ENCODE measurements at places on chromosomes 6 and 20.

- no peak for DNase-seq
Measured at GRCh38 chr6:4656106-4656505, 120.1 kb upstream of the CDYL start.

- DNase-seq, result no peak
Measured at GRCh38 chr6:157830354-157831017, 7.4 kb downstream of the SNX9 start.

GRCh38 chr20:49261173-49261572, 16.7 kb downstream of the ZNFX1 start:
- no peak for DNase-seq

DNA sequence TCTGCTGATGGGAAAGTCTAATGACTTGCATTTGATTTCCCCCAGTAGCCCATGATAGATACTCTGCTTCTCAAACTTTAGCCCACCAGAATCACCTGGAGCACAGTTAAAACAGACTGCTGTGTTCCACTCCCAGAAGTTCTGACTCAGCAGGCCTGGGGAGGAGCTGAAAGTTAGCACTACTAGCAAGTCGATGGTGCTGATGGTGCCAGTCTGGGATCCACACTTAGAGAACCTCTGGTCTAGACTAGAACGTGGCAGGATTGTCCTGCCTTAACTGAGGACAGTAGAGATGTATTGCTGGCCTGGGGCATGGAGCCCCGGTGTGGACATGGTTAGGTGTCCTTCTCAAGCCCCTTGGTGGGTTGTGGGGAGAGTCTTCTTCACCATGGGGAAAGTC, 8.7 kb downstream of the TOX2 start:
- DNase-seq, result no peak

GRCh38 chr6:76881414-76881813, 581.9 kb downstream of the HTR1B start:
- no peak for DNase-seq

GRCh38 chr20:6533761-6534479, 233.6 kb upstream of the BMP2 start:
- no peak for DNase-seq

GRCh38 chr20:61963885-61964674, 101.6 kb downstream of the TAF4 start:
- DNase-seq, result no peak

DNA sequence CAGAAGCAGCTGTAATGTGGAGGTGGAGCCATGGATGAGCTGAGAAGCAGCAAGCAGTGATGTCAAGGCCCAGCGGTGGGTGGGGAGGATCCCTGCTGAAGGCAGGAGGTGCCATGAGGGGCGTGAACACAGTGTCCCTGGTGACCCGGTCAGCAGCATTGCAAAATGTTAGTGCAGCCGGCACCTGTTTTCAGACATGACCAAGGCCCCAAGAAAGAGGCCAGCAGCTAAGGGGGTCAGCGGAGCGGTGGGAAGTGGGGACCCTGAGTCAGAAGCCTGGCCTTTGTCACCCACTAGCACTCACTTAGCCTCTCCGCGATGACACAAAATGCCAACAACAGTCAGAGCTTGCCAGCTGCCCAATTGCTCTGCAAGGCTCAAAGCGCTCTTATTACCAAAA, 51.9 kb downstream of the TMEM242 start:
- DNase-seq, result no peak

GRCh38 chr6:47438481-47439347, 38.9 kb upstream of the CD2AP start:
- DNase-seq, result no peak

DNA sequence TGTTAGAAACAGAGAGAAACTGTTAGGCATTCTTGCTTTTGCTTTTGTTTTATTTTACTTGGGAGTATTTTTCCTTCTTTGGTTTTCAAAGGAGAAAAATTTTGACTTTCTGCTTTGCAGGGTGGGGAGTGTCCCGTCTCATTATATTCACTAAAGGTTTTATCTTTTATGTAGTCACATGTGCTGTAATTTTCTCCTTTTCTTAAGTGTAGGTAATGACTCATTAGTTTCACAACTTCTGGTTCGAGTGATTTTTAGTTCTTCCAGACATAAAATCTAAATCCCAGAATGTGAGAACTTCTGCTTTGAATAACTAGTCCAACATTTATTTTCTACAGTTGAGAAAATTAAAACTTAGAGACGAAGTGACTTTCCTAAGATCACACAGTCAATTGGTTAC, 37.7 kb downstream of the ADGRF1 start:
- no peak for DNase-seq

GRCh38 chr6:84227044-84227433, 404 bp downstream of the CEP162 start:
- no peak for DNase-seq

GRCh38 chr6:139062932-139063646, 34.5 kb downstream of the ABRACL start:
- no peak for DNase-seq

- no peak for DNase-seq
Measured at GRCh38 chr6:121780325-121781321, 345.2 kb downstream of the GJA1 start.

DNA sequence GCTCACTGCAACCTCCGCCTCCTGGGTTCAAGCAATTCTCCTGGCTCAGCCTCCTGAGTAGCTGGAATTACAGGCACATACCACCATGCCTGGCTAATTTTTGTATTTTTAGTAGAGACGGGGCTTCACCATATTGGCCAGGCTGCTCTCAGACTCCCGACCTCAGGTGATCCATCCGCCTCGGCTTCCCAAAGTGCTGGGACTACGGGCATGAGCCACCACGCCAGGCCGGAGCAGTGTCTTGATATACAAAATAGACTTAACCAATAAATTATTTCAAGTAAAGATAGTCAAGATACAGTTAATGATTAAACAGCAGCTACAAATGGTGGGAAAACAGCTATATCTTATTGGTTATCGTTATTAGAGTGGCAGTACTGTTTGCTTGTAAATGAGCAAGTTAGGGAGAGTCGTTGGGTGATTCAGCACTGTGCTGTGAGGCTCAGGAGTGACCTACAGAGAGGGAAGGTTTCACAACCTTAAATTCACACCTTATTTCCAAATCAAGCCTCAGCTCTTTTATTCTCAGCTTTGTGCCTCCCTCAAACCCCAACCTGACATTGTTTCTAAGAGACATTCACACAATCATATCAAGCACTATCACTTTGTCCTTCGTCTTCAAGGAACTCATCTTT, 1128.4 kb upstream of the MAP3K7 start:
- no peak for DNase-seq

GRCh38 chr20:31785089-31785488, 34.1 kb upstream of the MYLK2 start:
- no peak for DNase-seq

- DNase-seq, result no peak
Measured at GRCh38 chr6:4262526-4262925, 127.2 kb upstream of the ECI2 start.

- DNase-seq, result no peak
Measured at GRCh38 chr6:151101161-151101815, 138.5 kb upstream of the AKAP12 start.

DNA sequence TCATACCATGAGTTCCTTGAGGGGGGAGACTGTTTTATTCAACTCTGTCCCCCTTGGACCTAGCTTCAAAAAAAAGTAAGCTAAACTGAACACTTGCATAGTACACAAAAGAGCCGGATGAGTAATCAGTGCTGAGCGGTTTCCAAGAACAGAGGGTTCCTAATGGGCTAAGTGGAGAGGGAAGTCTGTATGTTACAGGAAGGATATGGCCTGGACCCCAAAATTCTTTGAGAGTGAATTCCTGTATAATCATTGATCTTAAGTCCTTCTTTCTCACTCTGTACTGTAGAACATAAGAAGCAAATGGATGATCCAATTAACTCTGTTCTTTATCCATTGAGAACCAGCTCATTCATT, 324.7 kb upstream of the CNR1 start:
- DNase-seq, result no peak

DNA sequence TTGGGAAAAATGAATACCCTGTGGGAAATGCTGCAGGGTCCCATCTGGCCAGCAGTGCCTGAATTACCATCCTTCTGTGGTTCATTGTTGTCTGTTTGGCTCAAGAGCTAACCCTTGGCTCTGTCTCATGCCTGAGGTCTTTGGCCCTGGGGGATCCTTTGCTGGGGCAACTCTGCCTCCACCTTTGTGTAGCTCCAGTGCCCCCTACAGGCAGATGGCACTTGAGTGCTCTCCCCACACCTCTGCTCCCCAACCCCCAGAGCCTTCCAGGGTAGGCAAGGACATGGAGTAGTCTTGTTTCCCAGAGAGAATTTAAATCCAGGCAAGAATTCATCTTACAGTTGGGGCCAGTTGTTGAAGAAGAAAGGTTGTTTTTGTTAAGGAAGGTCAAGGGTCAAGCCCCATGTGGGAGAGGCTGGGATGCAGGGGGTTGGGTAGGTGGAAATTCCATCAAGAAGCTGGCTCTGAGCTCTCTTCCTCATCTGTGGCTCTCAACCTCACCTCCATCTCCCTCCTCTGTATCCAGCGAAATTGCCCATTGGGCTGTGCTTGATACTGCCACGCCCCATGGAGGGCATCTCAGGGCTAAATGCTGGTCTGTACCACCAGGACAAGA, 44.2 kb downstream of the ZNF831 start:
- DNase-seq, result peak; percentile 50

- no peak for DNase-seq
Measured at GRCh38 chr6:6843057-6843627, 254.6 kb downstream of the LY86 start.

DNA sequence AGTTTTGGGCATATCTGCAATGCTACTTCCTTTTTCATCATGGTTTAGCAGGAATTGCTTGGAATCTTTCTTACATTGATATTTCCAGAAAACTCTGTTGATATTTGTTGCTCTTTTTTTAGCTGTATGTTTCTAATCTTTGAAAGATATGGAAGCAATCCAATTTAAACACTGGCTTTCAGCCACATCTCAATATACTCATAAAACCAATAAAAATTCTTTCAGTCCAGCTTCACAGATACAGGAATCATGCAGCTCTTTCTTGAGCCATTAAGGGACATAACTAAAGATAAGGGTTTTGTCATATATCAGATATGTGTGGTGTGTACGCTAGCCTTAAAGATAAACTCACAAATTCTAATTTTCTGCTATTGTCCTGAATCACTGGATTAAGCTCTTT, 47.4 kb downstream of the PKIB start:
- DNase-seq, result no peak

DNA sequence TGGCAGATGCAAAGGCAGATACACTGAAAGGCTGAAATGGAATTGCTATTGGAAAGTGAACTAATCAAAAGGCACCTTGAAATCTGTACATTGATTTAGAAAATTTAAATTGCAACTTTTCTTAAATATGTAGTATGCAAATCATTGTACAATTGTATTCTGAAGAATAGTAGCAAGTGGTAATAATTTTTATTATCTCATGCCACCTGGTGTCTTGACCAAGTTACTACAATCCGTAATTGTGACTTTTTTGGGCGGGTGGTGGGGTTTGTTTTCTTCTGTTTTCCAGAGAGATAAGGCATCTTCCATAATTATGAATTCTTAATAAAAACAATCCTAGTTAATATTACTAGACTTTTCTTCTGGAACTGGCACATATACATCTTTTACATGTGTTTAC, 12.5 kb upstream of the BCKDHB start:
- DNase-seq, result no peak

DNA sequence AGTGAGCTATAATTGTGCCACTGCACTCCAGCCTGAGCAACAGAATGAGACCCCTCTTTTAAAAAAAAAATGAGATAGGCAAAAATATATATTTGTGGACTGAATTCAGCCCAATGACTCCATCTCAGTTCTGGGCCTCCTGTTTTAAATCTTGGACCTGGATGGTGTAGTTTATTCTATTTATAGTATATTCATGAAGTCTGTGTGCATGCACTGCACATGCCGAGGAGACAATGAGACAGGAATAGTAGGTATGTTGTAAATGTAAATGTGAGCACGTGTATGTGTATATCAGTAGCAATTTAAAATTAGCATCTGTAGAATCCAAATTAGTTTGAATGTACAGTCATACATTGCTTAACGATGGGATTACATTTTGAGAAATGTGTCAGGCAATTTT, 91.0 kb downstream of the TBC1D7 start:
- DNase-seq, result no peak

DNA sequence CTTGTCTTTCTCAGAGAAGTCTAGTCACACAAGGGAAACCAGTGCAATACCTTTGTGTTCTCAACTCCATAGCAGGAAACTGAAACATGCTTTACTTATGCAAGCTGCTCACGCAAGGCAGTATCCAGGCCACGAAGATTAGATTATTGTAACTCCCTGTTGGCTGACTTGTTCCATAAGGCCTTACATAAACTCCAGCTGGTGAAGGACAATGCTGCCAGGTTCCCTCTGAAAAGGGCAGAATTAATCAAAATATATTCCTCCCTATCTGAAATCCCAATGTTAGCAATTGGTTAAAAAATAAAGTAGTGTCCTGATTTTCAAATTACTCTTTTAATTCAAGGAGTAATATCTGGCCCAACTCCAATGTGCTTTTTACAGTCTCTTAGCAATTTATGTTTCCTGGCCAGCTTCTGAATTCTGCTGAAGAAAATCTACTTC, 966.6 kb downstream of the HACE1 start:
- DNase-seq, result no peak

GRCh38 chr20:35271904-35272303, 6.0 kb downstream of the MMP24OS start:
- DNase-seq, result no peak

DNA sequence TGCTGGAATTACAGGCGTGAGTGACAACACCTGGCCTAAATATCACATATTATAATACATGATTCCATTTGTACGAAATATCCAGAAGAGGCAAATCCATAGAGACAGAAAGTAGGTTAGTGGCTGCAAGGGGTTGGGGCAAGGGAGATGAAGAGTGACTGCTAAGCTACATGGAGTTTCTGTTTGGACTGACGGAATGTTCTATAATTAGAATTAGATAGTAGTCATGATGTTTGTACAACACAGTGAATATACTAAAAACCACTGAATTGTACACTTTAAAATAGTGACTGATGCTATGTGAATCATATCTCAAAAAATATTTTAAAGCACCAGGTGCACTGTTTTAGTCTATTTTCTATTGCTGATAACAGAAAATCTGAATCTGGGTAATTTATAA, 3.7 kb upstream of the HEBP2 start:
- no peak for DNase-seq

DNA sequence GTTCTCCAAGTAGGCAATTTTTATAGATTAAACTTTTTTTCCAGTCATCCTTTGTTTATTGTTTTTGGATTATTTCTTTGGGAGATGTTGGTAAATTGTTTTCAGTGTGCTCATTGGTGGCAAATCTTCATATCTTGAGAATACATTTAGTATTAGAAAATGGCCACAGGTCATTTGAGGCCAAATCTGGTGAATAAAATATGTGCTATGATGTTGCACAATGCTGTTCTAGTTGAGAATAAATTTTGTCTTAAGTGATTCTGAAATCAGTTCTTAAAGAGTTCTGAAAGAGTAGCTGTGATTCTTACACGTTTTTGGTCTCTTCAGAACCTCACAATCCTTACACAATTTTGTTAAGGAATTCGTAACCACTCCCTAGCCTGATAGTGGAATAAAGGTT, 20.1 kb downstream of the CDKAL1 start:
- no peak for DNase-seq

DNA sequence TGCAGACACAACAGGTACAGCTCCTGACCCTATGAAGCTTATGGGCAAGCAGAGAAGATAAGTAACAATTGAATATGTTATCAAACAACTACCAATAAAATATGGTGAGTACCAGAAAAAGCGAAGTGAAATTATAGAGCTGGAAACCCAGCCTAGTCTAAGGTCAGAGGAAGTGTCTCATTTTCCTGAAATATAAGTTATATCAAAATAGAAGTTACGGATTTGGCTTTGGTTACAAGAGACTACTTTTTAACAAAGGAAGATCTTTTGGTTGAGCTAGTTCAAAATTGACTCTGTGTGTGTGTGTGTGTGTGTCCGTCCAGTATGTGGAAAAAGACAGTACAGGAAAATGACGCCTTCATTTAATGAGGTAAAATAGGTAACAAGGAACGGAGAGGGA, 8.9 kb downstream of the STX11 start:
- no peak for DNase-seq

Data from hematopoietic multipotent progenitor cell treated with erythropoietin and hydrocortisone succinate and interleukin-3 and kit ligand, for 17 days (in vitro differentiated cells).